Stimulated activated CD4-positive, alpha-beta T cell treated with anti-CD3 and anti-CD28 coated beads, TNF-alpha, amount 100 ng/mL, for 1 hour (primary cell): ENCODE measurements at places on chromosomes 16 and 17.
A peak's percentile ranks its signal among the peaks of the same experiment; 100 is the strongest.

- no peak for DNase-seq
Measured at GRCh38 chr16:84960942-84961341, 50.4 kb downstream of the ZDHHC7 start.

- no peak for DNase-seq
Measured at GRCh38 chr17:954431-955164, 25.0 kb downstream of the NXN start.

DNA sequence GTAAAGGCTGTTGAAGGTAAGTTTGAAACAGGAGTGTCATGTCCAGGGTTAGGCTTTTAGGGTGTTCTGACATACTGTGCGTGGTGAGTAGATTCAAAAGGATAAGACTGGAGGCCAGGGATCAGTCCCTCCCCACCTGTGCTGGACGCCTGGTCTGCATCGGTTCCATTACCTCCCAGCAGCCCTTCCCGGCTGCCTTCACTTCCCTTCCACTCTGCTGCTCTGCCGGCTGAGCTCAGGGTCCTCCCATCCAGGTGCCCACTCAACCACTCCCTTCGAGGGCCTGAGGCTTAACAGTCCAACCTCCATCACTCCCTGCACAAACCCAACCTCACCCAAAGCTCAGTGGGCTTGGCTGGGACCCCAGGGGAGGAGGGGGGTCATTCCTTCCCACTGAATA lies 4.1 kb upstream of the SLC5A10 start:
- DNase-seq = no peak

GRCh38 chr17:56934280-56934679 lies 20.4 kb upstream of the TRIM25 start:
- DNase-seq = no peak

GRCh38 chr17:51461578-51462004 lies 201.2 kb downstream of the UTP18 start:
- DNase-seq = peak; percentile 6

GRCh38 chr17:73508931-73509605 lies 135.2 kb downstream of the SDK2 start:
- DNase-seq = no peak

GRCh38 chr16:17417740-17418139 lies 53.0 kb downstream of the XYLT1 start:
- DNase-seq = no peak

GRCh38 chr17:8629371-8630226 lies 926 bp downstream of the MYH10 start:
- DNase-seq = no peak

- no peak for DNase-seq
Measured at GRCh38 chr16:63185235-63185780, 1149.1 kb upstream of the CDH8 start.

DNA sequence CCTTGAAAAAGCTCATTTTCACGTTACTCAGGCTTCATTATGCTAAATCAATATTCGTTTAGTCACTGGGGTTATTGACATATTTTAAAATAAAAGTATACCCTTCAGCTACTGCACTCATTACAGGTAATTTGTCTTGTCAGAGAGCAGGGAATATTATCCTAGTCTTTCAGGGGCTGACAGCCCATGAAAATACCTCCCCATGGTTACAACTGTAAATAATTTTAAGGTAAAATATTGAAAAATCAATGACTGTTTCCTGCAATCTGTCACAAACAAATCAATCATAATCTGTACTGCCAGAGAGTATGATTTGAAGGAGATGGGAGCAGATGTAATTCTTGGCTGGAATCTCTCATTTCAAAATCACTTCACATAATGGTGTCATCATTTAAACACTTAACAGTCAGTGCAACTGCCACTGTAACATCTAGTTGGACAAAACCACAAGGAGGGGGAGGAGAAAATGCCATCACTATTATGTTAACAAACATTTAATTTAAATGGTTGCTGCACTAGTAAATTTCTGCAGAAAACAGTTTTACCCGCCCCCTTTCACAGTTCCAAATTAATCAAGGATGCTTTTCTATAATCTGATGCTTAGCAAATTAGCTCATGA lies 9.3 kb upstream of the IRX5 start:
- DNase-seq = no peak

DNA sequence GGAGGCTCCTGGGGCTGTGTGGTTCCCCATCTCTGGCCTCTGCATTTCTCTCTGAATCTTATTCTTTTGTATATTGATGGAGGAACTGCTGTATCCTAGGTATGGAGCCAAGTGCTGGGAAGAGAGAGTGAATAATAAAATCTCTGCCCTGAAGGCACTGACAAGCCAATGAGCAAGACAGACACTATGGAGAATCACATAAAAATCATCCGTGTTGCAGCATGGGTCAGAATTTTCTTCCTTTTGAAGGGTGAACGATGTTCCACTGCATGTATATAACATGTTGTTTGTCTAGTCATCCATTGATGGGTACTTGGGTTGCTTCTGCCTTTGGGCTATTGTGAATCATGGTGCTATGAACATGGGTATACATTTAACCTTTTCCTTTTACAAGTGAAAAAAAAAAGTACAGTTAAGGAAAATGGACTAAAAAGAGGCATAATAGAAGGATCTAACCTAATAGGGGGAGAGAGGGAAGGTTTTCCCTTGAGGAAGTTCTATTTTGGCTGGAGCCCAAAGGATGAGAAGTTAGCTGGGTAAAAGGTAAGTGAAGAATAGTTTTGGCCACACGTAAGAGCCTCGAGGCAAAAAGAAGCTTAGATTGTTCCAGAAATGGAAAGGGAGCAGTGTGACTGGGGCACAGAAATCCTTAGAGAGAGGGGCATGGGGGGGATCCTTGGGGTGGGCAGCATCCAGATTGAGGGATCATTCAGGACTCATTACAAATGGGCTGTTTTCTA lies 32.3 kb upstream of the GNA13 start:
- DNase-seq = no peak

- DNase-seq = no peak
Measured at GRCh38 chr17:83062011-83062817, 17.2 kb upstream of the METRNL start.

DNA sequence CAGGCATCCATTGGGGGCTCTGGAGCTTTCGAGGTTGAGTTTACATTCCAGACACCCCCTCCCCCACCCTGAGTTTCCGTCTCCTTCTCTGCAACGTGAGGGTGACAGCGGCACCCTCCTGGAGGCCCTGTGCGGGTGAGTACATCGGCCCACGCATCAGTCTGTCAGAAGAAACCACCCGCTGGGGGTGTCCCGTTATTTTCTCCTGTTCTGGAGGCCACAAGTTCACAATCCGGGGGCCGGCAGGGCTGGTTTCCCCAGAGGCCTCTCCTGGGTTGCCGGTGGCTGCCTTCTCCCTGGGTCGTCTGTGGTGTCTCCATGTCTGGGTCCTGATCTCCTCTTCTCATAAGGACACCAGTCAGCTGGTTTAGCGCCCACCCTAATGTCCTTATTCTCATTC lies 35.7 kb downstream of the GSE1 start:
- no peak for DNase-seq

GRCh38 chr17:78396441-78397337 lies 18.2 kb downstream of the PGS1 start:
- no peak for DNase-seq

- DNase-seq = no peak
Measured at GRCh38 chr16:69660166-69660565, 66.2 kb downstream of the NQO1 start.

DNA sequence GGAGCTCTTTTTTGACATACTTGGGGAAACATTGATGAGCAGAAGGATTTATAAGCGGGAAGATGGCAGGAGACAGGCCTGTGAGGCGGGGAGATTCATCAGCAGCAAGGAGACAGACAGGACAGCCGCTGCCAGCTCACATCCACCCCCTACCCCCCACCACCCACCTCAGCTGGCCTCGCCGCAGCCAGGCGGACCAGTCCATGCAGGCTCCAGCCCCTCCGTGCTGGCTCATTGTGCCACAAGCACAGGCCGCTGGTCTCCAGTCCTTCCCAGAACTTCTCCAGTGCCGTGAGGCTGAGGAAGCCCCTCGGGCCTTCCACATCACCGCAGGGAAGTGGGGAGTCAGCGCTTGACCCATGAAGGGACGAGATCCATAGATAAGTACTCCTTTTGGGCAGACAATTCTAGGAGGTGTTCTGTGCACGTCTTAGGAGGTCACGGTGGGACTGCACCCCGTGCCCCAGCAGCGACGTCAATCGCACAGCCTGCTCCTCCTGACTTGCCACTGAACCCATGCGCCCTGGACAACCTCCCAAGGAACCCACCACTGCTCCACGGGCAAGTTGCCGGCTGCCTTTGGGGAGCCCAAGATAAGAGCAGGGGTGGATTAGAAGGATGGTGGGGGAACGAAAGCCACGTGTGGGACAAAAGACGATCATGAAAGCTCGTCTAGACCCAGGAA lies 323.6 kb downstream of the C16orf95 start:
- no peak for DNase-seq

GRCh38 chr17:80034791-80035686 lies 633 bp downstream of the TBC1D16 start:
- no peak for DNase-seq

DNA sequence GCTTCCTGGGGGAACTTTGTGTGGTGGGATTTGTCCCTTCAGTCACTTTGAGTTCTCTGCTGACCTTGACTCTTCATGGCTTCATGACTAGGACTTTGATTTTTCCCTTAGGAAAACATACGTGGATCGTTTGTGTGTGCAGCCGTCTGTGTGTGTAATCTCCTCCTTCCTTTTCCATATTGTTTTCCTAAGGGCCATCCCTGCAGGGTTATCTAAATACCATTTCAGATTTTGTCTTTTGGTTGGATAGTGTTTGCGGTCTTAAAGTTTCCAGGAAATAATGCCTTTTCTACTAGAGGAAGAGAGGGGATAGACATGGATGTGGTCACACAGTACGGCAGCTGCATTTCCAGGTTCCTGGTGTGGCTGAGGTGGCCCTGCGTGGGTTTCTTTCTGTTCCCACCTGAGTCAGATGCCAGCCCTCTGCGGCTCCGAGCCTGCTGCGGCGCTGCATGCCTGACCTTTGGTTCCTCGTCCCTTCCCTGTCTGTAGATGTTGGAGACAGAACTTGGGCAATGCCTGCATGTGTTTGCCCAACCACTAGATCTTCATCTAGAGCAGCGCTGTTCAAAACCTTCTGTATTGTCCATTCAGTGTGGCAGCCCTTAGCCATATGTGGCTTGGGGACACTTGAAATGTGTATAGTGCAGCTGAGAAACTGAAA lies 72.0 kb upstream of the LGALS9 start:
- no peak for DNase-seq

GRCh38 chr17:19719355-19720209 lies 3.2 kb upstream of the SLC47A2 start:
- no peak for DNase-seq

- no peak for DNase-seq
Measured at GRCh38 chr17:1746975-1747543, 4.4 kb downstream of the SERPINF2 start.

GRCh38 chr17:12644623-12645022 lies 21.1 kb upstream of the MYOCD start:
- DNase-seq = no peak

GRCh38 chr16:59470556-59470955 lies 736.4 kb upstream of the GOT2 start:
- no peak for DNase-seq

GRCh38 chr16:19066988-19067348 lies 446 bp upstream of the COQ7 start:
- no peak for DNase-seq

DNA sequence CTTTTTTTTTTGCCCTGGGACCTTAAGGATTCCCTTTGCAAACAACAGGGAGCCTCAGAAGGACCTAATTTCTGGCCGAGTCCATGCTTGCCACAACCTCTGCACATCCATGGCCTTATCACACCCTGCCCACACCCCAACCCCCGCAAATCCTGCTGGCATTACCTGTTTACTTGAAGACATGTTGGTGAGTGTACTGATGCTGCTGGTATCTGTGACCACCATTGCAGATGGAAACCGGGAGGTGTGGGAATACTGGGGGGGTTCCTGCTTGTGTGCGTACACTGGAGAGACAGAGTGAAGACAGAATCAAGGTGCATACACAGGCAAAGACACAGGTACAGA lies 46.0 kb downstream of the HNF1B start:
- no peak for DNase-seq

DNA sequence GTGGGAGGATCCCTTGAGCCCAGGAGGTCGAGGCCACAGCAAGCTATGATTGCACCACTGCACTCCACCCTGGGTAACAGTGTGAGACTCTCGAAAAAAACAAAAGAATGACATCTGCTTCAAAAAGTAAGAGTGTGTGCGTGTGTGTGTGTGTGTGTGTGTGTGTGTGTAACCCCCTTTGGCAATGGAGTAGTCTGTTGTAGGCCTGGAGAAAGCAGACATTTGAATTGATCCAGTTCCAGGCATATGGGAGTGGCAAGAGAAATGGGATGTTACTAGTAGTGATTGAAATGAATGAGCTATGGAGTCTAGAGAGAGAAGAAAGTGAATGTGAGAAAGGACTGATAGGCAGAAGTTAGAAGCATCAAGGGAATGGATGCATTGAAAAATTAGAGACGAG lies 9.9 kb downstream of the CASC3 start:
- no peak for DNase-seq

DNA sequence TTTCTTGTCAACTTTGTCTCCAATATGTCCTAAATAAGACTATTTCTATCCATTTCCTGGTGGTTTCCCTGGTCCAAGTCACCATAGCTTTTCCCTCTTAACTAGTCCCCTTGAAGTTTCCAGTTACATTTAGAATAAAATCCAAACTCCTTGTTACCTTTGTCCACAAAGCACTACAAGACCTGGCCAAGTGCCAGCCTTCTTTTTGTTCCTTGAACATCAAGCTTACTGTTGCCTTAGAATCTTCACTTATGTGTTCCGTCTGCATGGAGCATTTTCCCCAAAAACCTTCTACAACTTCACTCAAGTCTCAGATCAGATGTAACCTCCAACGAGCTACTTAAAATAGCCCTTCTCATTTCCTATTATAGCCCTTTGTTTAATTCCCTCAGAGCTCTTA lies 101.4 kb downstream of the ITFG1 start:
- no peak for DNase-seq

GRCh38 chr17:39609416-39610025 lies 1.8 kb upstream of the NEUROD2 start:
- no peak for DNase-seq

GRCh38 chr16:57498031-57498430 lies 11.7 kb upstream of the DOK4 start:
- no peak for DNase-seq

GRCh38 chr16:15907863-15908478 lies 19.6 kb upstream of the CEP20 start:
- DNase-seq = no peak

GRCh38 chr17:32020943-32021614 lies 13.9 kb downstream of the LRRC37B start:
- no peak for DNase-seq

- DNase-seq = no peak
Measured at GRCh38 chr16:89827383-89828198, 684 bp upstream of the SPIRE2 start.

DNA sequence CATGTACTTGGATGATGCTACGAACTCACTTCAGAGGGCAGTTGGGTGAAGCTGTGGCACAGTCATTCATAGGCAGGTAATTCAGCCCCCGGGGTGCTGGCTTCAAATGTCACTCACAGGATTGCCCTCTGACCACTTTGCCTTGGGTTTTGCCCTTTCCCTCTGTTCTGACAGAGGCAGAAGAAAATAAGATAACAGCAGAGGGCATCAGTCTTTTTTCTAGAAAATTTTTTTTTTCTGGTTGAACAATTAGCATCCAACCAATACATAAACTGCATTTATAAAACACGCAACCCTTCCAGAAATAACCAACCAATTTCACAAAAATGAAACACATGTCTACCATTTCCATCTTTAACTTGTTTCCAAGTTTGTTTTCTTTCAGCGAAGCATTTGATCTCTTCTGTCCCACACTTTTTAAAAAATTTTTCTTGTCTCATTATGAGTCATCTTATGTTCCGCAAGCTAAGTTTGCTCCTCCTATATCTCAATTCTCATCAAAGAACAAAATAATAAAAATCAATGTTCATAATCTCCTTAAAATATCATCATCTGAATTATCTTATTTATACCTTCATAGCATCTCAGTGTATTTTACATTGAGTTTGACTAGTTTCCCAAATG lies 15.6 kb downstream of the NACA2 start:
- DNase-seq = no peak
